ENCODE measurements at places on chromosomes 11 and 22. TPM values are rescaled to one million over a fixed set of nuclear protein-coding genes. Genes with fewer than 3 reads are reported as not detected.

- no peak for DNase-seq
- no peaks in the 10 kb centered on the region for H3K36me3 ChIP-seq
- H3K27me3 ChIP-seq = peaks cover 38% of the 10 kb centered on the region
- no peak overlapping the region for H3K27ac ChIP-seq
- H3K4me1 ChIP-seq = no peaks in the 10 kb centered on the region
- no peak overlapping the region for H3K4me3 ChIP-seq
These were observed 642 bp upstream of the SEPTIN3 start for GRCh38 chr22:41968601-41969000.

DNA sequence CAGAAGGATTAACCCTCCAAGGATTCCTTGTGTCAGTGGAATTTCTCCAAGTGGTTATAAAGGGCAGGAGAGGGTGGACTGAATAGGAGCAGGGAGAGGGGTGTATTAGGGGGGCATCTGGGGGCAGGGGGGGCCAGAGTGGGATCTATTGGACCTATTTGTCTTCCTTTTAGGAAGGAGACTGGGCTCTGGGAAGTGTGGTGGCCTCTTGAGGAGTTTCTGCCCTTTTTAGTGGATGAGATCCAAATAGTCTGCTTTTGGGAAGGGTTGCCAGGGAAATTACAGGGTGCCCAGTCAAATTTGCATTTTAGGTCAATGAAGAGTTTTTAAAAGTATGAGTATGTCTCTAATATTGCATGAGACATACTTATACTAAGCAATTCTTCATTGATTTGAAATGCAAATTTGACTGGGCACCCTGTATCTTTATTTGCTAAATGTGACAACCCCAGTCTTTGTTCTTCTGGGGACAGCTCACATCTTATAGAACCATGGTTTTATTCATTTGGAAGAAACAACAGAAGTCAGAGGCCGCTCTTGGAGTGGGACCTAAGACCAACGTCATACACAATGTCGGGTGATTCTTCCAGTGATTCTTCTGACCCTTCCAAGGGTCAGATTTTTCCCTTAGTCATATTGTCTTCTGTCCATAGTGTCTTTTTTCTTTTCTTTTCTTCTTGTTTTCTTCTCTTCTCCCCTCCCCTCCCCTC, 429 bp upstream of the SLC22A6 start:
- H3K4me3 ChIP-seq = no peak overlapping the region
- DNase-seq = no peak
- H3K27me3 ChIP-seq = no peaks in the 10 kb centered on the region
- no peaks in the 10 kb centered on the region for H3K4me1 ChIP-seq
- no peaks in the 10 kb centered on the region for H3K36me3 ChIP-seq
- no peak overlapping the region for H3K27ac ChIP-seq

GRCh38 chr11:61087426-61088119, 14.7 kb upstream of the CD5 start:
- no peak overlapping the region for H3K4me3 ChIP-seq
- no peaks in the 10 kb centered on the region for H3K4me1 ChIP-seq
- no peaks in the 10 kb centered on the region for H3K36me3 ChIP-seq
- DNase-seq = no peak
- H3K27me3 ChIP-seq = no peaks in the 10 kb centered on the region

- no peaks in the 10 kb centered on the region for H3K4me1 ChIP-seq
- H3K27me3 ChIP-seq = no peaks in the 10 kb centered on the region
- peak overlapping the region; percentile 31 for H3K4me3 ChIP-seq
- peaks cover 14% of the 10 kb centered on the region for H3K36me3 ChIP-seq
- peak overlapping the region; percentile 91 for H3K27ac ChIP-seq
These were observed 16.5 kb downstream of the SCYL1 start for GRCh38 chr11:65541093-65541982.

- H3K27me3 ChIP-seq = no peaks in the 10 kb centered on the region
- peaks cover 9% of the 10 kb centered on the region for H3K4me1 ChIP-seq
- no peak for DNase-seq
These were observed 288.8 kb downstream of the CASP12 start for GRCh38 chr11:104609311-104610085.

DNA sequence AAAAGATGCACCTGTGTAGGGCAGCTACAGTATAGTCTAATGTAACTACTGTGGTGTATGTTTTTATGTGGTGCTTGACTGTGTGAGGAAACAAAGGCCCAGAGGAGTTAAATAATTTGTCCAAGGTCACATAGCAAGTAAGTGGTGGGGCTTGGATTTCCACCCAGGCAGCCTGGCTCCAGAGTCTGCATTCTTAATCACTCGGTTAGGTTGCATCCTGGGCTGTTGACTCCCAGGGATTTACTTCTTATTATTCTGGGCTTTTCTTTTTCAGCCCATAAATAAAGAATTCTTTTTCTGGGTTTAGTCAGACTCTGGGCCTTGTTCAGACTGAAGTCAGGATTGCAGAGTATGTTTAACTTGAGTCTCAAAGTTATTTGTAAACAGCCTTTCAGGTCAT, 82.1 kb downstream of the ARHGAP42 start:
- no peak overlapping the region for H3K4me3 ChIP-seq
- H3K27me3 ChIP-seq = no peaks in the 10 kb centered on the region
- no peak for DNase-seq
- H3K36me3 ChIP-seq = no peaks in the 10 kb centered on the region

DNA sequence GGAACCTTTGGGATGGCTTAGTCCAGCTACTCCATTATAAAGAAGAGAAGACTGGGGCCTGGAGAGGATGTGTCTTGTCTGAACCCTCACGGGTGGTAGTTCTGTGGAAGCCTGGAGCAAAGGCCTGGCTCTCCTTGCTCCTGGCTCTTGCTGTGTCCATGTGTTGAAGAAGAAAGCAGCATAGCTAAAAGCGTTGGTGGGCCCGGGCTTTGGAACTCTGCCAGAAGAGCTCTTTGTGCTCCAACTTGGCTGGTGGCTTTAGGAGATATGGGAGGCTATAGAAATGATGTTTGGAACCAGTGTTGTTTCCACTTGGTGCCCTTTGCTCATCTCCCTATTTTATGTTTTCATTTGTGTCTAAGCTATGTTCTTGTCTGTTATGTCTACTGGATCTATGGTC, 131.1 kb downstream of the DBX1 start:
- H3K27me3 ChIP-seq = no peaks in the 10 kb centered on the region
- no peaks in the 10 kb centered on the region for H3K36me3 ChIP-seq
- no peak overlapping the region for H3K4me3 ChIP-seq
- peaks cover 60% of the 10 kb centered on the region for H3K4me1 ChIP-seq
- no peak for DNase-seq

Gene MISFA
- total RNA-seq = not detected

Gene AP5B1
- total RNA-seq = 13.3 TPM

Gene FDXACB1
- total RNA-seq = 0.71 TPM

Gene XKR3
- total RNA-seq = not detected
